ENCODE measurements at places on chromosomes 11 and 22. TPM values are rescaled to one million over a fixed set of nuclear protein-coding genes. Genes with fewer than 3 reads are reported as not detected.

The CARD18 gene
- total RNA-seq: not detected

The SLC29A2 gene
- 6.2 TPM for total RNA-seq

The OR51B5 gene
- total RNA-seq: not detected

The TNNT3 gene
- total RNA-seq: 29.0 TPM

The MS4A2 gene
- total RNA-seq: 1.9 TPM

Measured in subcutaneous adipose tissue (tissue), 4 donors.